AML-193 (cell line): ENCODE measurements at places on chromosomes 6 and 20.

- DNase-seq: no peak
Observed at GRCh38 chr6:46184114-46184513, 13.3 kb upstream of the ENPP5 start.

DNA sequence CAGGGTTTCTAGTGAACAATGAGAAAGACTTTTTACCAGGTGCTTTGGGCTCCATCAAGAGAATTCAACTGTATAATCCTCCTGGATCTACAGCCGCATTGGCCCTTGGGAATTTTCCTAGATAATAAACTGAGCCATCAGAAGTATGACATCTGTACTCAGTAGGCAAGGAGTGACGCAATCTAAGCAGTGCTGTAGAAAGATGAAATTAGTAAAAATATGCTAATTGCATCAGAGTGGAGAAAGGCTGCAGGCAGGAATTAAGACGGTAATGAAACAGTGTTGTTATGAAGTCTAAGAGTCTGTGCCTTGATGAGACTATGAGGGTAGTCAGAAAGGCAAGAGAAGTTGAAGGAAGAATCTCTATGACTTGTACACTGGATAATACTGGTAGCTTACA is 507.9 kb upstream of the SOX4 start:
- DNase-seq: no peak

DNA sequence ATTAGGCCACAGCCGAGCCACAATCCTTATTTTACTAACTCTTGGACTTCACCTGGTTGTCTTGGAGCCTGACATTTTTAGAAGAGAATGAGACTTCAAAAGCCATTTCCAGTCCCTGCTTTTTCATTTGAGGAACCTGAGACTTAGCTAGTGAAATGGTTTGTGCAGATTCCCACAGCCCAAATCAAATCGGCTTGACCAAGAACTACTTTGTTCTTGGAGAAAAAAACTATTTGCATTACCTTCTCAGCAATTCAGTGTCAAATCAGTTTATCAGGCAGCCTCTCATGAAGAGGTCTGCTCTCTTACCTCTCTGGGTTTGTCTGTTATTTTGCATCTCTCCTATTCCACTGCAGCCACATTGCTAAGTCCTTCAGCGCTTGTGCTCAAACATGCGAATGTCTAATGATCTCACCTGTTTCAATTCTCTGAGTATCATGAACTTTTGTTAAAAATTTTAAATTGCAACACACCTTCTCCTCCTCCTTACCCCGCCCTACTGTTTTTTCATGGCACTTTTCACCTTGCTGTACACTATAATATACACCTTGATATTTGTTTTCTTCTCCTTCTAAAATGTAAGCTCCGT is 573 bp upstream of the IFNGR1 start:
- no peak for DNase-seq

GRCh38 chr6:33904747-33905065 is 100.9 kb upstream of the MLN start:
- DNase-seq: peak; percentile 22

GRCh38 chr6:81304466-81304865 is 448.0 kb downstream of the TENT5A start:
- no peak for DNase-seq

- DNase-seq: no peak
Observed at GRCh38 chr6:71083308-71083820, 126.5 kb upstream of the B3GAT2 start.

DNA sequence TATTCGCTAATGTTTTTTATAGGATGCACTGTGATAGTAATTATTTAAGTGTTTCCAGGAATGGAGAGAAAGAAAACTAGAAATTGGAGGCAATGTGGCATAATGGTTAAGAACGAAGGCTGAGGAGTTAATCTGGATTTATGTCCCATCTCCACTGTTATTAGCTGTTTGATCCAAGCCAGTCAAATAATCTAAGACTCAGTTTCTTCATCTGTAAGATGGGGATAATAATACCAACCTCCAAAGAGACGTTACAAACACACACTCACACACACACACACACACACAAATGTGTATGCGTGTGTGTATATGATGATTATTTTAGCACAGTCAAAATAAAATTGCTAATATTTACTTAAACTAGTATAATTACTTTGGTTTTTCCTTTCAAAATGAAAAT is 36.9 kb upstream of the TPD52L1 start:
- no peak for DNase-seq

GRCh38 chr6:124078169-124078568 is 274.5 kb downstream of the NKAIN2 start:
- no peak for DNase-seq

- peak; percentile 2 for DNase-seq
Observed at GRCh38 chr20:2398449-2398848, 17.7 kb downstream of the TGM6 start.
